ENCODE measurements at places on chromosomes 13 and 19.

DNA sequence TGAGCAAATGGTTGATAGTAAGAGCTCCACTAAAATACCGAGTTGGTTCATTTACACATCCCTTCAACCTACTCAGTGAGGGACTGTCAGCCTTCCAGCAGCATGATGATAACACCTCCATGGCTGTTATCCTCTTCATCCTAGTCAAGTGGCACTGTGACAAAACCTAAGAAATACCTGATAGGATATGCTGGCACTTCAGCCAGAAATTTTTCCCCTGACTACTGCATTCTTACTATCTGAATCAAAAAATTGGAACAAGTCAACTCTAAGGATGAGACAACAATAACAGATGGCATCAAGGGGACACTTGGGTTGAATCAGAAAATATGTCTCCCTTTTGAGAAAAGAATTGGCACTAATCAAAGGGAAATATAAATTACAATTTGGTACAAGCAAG lies 193.9 kb downstream of the KCTD12 start:
- no peak for DNase-seq

GRCh38 chr13:102286326-102286725 lies 115.5 kb downstream of the FGF14 start:
- DNase-seq: no peak

DNA sequence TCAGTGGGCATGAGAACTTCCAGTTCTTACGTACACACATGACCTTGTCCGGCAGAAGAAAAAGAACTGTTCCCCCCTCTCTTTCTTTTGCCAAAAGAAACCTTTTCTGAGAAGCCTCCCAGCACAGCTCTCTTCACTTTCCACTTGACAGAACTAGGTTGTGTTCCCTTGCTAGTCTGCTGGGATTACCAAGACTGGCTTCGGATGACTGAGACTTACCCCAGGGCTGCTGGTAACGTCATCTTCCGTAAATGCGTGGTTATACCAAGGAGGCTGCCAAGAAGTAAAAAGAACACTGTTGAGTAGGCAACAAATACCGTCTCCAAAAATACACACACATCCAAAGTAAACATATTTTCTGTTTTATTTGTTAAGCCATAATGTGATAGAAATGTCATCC lies 908.2 kb downstream of the EFNB2 start:
- no peak for DNase-seq

GRCh38 chr13:52896827-52897659 lies 48.6 kb upstream of the PCDH8 start:
- DNase-seq: no peak

DNA sequence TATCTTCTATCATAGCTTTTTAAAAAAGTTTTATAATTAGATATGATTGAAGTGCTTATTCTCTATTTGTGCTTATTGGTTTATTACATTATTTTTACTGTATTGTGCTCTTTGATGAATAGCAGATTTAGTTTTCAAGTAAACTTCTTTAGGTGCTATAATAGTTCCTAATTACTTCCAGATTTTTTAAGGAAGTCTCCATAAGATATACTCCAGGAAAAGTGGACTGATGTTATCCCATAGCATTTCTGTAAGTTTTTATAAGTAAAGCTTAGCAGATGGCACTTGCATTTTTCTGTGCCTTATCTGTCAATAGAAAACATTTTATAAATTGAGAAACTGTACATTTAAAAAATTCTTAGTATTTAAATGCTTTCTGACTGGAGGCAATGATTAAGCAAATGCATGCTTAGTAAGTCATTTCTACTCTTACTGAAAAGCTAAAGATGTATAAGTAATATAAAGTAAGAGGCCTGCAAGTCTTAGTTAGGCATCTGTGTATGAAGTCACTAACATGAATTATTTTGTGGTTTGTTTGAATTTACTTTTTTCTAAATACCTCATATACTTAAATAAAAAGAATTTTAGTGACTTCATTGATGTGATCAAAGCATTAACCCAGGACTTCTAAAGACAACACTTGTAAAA lies 182.8 kb downstream of the MAB21L1 start:
- DNase-seq: no peak

DNA sequence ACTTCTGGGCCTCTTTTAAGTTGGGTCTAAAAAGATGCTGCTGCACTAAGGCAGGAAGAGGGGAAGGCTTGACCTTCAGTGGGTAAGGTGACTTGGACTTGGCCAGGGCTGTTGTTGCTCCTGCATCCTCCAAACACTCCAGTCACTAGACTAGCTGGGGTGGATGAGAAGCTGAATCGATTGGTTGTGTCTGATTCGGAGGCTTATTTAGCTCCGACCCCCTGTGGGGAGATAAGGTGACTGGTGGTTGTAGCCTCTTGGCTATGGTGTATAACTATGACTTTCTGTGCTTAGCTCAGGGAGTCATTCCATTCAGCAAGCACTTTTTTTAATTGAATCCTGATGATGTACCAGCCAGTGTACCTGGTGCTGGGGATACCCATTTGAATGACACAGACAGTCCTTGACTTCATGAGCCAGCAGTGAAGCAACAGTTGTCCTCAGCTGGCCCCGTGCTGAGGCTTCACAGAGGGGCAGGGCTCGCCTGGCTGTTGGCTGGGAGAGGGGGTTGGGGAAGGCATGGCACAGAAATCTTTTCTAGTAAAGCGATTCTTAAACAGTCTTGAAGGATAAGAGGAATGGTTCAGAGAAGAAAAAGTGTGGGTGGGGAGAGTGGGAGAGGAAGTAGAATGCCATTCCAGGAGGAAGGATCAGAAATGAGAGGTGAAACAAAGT lies 9.9 kb downstream of the PCDH8 start:
- DNase-seq: no peak

GRCh38 chr13:40617801-40618356 lies 48.6 kb downstream of the FOXO1 start:
- DNase-seq: no peak

GRCh38 chr19:7739211-7739755 lies 7.4 kb upstream of the CLEC4G start:
- DNase-seq: no peak

DNA sequence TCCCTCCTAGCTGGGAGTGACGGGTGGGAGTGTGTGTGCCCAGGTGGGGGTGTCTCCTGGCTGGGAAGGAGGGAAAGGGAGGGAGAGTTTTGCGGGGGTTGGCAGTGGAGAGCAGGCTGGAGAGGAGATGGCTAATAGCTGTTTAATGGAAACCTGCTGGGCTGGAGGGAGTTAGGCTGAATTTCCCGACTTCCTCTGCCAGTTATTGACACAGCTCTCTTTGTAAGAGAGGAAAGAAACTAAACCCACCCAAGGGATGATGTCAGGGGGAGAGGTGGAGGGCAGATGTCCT lies 10.2 kb upstream of the ILF3 start:
- no peak for DNase-seq

DNA sequence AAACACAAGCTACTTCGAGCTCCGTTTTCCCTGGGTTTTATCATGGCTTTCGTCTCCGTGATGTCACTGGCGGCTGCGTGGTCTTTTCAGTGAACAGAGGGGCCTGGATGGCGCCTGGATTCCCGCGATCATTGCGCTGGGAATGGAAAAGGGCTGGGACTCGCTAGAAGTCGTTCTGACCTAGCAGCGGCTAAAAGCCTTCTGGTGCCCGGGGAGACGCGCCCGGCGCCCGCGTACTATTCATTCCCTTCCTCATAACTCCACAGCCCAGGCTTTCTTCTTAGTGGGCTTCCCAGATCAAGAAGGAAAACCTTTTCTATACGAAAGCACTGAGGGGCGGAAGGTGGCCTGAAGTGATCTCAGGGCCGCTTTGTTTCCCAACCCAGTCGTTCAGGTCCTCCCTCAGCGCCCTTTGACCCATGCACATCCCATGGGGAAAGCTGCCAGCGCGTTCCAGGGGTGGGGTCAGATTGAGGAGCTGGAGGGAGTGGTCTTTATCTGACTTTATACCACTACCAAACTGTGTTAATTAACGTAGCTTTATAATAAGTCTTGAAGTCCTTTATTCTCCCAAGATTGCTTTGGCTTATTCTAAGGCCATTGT lies 96.6 kb downstream of the ELF1 start:
- DNase-seq: no peak
